Activated naive CD8-positive, alpha-beta T cell treated with anti-CD3 and anti-CD28 coated beads, Interleukin-2, amount 10 ng/mL, durations not matched to agents 7 days and 5 days (primary cell): ENCODE measurements at places on chromosomes 16 and 17. TPM values are rescaled to one million over a fixed set of nuclear protein-coding genes. Genes with fewer than 3 reads are reported as not detected.

ATP2A3 gene
- total RNA-seq = 297 TPM

HEXIM1 gene
- total RNA-seq = 33.7 TPM

SLC16A3 gene
- 195 TPM for total RNA-seq

MT1F gene
- total RNA-seq = 24.1 TPM

ELMO3 gene
- total RNA-seq = 7.6 TPM

CCDC200 gene
- total RNA-seq = 0.45 TPM

PYY gene
- not detected for total RNA-seq

RNF227 gene
- 4.5 TPM for total RNA-seq

SMIM36 gene
- total RNA-seq = not detected

AATF gene
- total RNA-seq = 67.1 TPM

CCL4L2 gene
- total RNA-seq = 8.7 TPM

CHST5 gene
- total RNA-seq = not detected

ZNF646 gene
- 38.7 TPM for total RNA-seq

PLA2G15 gene
- 12.5 TPM for total RNA-seq

ARHGAP44 gene
- not detected for total RNA-seq

GALK1 gene
- 53.0 TPM for total RNA-seq

HBA1 gene
- total RNA-seq = not detected

LRRC37A gene
- total RNA-seq = 7.7 TPM

POLR3E gene
- 56.9 TPM for total RNA-seq

RSKR gene
- 24.9 TPM for total RNA-seq

EVI2A gene
- 74.9 TPM for total RNA-seq

SLC12A3 gene
- not detected for total RNA-seq

TIMP2 gene
- total RNA-seq = 5.0 TPM

RTN4RL1 gene
- total RNA-seq = 0.45 TPM

LRRC59 gene
- total RNA-seq = 45.0 TPM

WSCD1 gene
- total RNA-seq = not detected

PPP1R27 gene
- total RNA-seq = not detected

TNFRSF13B gene
- not detected for total RNA-seq

GRAPL gene
- total RNA-seq = 17.9 TPM

HNF1B gene
- total RNA-seq = not detected
